Kidney capillary endothelial cell (primary cell): ENCODE measurements at places on chromosomes 16 and 17.

DNA sequence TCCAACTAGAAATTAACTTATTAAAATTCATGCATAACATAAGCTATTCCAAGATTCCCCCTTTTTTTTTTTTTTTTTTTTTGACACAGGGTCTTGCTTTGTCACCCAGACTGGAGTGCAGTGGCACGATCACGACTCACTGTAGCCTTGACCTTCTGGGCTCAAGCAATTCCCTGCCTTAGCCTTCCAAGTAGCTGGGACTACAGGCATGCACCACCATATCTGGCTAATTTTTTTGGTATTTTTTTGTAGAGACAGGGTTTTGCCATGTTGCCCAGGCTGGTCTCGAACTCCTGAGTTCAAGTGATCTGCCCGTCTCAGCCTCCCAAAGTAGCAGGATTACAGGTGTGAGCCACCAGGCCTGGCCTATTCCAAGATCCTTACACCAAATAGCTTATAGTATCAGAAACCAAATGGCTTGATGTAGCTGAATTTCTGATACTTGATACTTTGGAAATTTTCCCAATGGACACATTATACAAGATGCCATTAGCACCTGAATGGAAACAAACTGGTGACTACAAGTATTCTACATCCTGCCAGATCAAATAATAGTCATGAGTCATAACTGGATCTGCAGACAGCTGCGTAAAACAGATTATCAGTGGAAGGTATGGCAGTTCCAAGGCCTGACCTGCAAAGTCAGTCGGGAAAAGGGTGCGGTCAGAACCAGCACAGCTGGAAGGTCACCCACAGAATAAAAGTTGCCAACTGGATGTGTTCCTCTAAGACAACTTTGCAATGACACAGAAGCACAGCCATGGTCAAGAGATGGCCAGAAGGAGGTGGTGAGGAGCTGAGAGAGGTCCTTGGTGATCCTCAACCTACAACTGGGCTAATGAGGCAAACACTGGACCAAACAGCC, 14.5 kb downstream of the TUBG1 start:
- peak; percentile 40 for DNase-seq

- DNase-seq, result no peak
Observed at GRCh38 chr17:80248001-80248893, 12.4 kb upstream of the RNF213 start.

GRCh38 chr17:78839762-78840529, 668 bp downstream of the USP36 start:
- DNase-seq, result peak; percentile 27

- no peak for DNase-seq
Observed at GRCh38 chr16:75421820-75422126, 11.5 kb downstream of the CFDP1 start.

- no peak for DNase-seq
Observed at GRCh38 chr16:69831212-69832123, 69.3 kb downstream of the WWP2 start.

DNA sequence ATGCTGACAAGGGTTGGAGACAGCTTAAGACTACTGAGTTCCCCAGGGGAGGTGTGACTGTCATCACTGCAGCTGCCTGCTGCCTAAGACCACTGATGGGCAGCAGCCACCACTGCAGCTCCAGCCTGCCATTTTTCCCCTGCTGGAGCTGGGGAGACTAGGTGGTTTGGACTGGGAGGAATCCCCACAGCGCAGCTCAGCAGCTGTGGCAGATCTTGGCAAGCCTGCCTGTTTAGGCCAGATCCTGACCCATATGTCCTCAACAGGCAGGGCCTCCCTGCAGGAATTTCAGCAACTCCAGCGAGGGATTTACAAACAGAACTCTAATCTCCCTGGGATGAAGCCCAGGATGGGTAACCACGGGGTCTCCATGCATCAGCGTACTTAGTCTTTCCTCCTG, 356.4 kb upstream of the TOM1L1 start:
- no peak for DNase-seq

DNA sequence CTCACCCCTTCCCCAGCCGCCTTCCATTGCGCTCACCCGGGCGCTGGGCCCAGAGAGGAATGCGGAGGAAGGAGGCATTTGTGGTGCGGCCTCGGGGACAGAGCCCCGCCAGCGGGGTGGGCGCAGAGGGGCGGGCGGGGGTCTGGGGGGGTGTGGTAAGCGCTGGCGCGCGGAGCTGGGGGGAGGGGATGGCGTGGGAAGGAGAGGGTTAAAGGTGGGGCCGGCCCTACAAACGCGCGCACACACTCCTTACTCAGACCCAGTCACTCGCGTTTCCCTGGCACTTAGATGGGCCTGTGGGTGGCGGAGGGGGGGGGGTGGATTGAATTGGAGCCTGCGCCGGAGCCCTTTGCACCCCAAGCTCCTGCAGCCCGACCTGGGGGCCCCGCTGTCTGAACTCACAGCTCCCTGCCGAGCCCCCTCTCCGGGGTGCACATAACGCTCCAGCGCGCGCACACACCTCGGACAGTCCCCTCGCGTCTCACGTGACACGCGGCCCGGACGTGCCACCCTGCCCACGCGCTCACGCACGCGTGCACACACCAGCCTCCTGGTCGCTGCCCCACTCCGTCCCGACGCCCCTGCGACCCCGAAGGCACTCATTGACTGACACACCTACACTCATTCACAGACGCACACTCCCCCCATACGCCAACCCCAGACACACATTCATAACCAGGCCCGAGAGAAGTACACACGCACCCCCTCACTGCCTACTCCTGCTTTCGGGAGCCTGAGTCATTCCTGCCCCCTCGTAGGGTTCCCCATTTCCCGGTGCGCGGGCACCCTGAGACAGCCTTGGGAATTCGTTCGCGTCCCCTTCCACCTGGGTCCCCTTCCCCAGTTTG, 844 bp downstream of the TBKBP1 start:
- DNase-seq, result peak; percentile 56

- no peak for DNase-seq
Observed at GRCh38 chr17:5373112-5373511, 46.4 kb downstream of the NUP88 start.

GRCh38 chr17:79664930-79665737, 54.3 kb upstream of the RBFOX3 start:
- DNase-seq, result no peak

DNA sequence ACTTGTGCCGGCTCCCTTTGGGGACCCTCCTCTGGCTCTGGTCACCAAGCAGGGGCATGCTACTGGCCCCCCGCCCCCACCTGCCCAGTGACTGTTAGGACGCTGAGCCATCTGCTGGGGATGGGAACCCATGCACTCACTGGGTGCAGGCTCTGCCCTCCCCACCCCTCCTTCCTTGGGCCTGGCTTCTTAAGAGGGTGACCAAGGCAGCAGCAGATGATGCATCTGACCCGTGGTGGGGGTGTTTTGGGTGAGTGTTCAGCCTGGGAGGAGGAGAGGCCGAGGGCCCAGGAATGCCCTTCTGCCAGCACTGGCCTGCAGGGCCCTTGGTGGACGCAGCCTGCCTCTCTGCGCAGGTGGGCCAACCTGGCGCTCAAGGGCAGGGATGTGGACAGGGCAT, 19.2 kb upstream of the MTSS2 start:
- no peak for DNase-seq

- DNase-seq, result peak; percentile 21
Observed at GRCh38 chr16:57735755-57736418, at the start of gene KATNB1. Gene KATNB1 (plus strand): TSS chr16:57735770. CDS start chr16:57737244, 1,474 bp downstream.

- DNase-seq, result no peak
Observed at GRCh38 chr17:48569240-48569582, 8.9 kb downstream of the HOXB4 start.

GRCh38 chr17:37417852-37418251, 11.2 kb downstream of the TADA2A start:
- DNase-seq, result no peak

DNA sequence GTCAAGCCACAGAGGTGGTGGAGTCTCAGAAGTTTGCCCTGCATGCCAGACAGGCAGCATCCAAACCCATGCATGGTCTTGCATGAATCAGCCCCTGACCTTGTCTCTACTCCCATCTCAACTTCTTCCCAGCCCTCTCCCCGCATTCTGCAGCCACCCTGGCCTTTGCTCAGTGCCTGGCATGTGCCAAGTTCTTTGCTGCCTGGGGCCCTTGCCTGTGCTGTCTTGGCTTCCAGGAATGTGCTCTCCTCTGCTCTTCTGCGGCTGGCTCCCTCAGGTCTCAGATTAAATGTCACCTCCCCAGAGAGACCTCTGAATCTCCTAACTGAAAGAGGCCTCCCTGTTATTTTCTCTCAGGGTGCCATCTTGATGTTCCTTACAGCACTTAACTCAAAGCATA, 17.6 kb downstream of the DRC3 start:
- no peak for DNase-seq

DNA sequence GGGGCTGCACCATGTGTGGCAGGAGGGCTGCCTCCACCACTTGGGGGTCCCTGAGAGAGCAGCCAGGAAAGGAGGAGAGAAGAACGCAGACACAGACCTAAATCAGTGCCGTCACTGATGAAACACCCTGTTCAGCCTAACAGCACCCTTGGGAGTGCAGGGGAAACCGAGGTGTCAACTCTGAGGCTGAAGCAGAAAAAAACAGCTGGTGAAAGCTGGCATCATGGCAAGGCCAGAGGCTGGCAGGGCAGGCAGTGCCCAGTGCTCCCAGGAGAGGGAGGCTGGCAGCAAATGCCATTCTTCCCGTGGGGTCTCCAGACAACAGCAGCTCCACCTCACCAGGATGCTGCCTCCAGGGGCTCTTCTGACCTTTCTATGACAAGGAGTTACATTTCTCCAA, 23.1 kb downstream of the SPHK1 start:
- DNase-seq, result no peak

- no peak for DNase-seq
Observed at GRCh38 chr16:2337431-2338296, 2.9 kb downstream of the ABCA3 start.

- DNase-seq, result no peak
Observed at GRCh38 chr17:35934760-35935159, 4.2 kb upstream of the RDM1 start.

- no peak for DNase-seq
Observed at GRCh38 chr17:64599187-64599676, 62.9 kb downstream of the SMURF2 start.

GRCh38 chr16:77404775-77405174, 30.1 kb downstream of the ADAMTS18 start:
- no peak for DNase-seq
